ENCODE measurements at places on chromosomes 13 and 19.

DNA sequence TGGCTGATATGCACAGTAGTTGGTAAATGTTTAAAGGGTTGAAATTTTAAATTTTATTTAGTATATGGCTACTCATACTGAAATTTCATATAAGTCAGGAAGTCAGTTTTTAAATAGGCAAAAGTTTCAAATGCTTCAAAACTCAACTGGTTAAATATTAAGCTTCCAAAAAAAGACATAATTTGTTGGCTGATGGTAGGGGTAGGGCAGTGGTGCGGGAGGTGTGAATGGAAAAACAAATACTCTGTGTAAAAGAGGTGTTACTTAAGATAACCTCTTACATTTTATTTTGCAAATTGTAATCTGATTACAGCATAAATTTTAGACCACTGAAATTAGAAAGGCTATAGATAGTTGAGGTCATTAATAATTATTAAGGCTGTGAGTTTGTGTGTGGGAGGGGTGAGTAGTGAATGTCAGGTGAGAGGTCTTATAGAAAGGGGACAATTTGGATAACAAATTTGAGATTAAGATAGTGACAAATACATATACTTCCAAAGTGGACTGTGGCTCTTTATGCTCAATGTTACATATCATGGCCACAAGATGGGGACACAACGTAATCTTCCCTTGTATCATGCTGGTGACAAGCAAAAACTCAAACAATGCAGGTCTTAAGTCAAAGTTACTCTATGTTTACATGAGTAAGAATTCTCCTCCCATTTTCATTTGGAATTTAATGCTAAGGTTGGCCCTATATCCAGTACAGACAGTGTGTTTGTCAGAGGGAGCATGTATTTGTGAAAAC lies 36.6 kb upstream of the OXGR1 start:
- H3K36me3 ChIP-seq: no peaks in the 10 kb centered on the region
- no peak overlapping the region for H3K4me3 ChIP-seq
- no peak for DNase-seq
- no peaks in the 10 kb centered on the region for H3K27me3 ChIP-seq

DNA sequence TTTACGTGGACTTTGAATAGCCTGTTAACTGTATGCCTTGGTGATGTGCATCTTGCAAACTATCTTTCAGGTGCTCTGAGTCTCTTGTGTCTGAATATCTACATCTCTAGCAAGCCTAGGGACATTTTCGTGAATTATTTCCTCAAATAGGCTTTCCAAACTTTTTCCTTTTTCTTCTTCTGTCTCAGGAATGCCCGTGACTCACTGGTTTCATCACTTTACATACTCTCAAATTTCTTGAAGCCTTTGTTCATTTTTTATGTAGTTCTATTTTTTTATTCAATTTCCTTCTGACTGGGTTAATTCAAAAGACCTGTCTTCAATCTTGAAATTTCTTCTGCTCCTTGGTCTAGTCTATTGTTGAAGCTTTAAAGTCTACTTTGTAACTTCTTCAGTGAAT lies 332.2 kb downstream of the OXGR1 start:
- H3K4me1 ChIP-seq: no peaks in the 10 kb centered on the region
- H3K36me3 ChIP-seq: no peaks in the 10 kb centered on the region
- H3K27ac ChIP-seq: no peak overlapping the region
- H3K4me3 ChIP-seq: no peak overlapping the region
- DNase-seq: no peak
- no peaks in the 10 kb centered on the region for H3K27me3 ChIP-seq

DNA sequence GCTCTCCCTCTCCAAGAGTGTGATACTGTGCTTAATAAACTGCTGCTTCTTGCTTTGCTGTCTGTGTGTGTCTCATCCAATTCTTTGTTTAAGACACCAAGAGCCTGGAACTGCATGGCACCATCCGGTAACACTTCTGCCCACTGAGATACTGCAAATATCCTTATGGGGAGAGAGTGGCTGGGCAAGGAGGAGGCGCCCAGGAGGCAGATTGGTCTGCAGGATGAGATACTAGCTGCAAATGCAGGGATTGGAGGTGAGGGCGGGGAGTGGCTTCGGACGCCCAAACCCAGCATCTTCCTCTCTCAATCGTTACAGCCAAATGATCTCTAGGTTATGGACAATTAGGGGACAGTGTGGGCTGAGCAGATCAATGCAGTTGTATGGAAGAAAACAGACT lies 1.7 kb upstream of the SIGLEC7 start:
- DNase-seq: no peak
- H3K4me1 ChIP-seq: peaks cover 4% of the 10 kb centered on the region
- H3K4me3 ChIP-seq: no peak overlapping the region
- H3K36me3 ChIP-seq: no peaks in the 10 kb centered on the region
- no peaks in the 10 kb centered on the region for H3K27me3 ChIP-seq

- no peak overlapping the region for H3K4me3 ChIP-seq
- no peak overlapping the region for H3K27ac ChIP-seq
- H3K27me3 ChIP-seq: no peaks in the 10 kb centered on the region
- no peaks in the 10 kb centered on the region for H3K36me3 ChIP-seq
These were observed 357.2 kb downstream of the DLEU7 start for GRCh38 chr13:50485979-50486935.

All from iPS DF 6.9 (cell line).